ENCODE measurements at places on chromosomes 5 and 9.
A peak's percentile ranks its signal among the peaks of the same experiment; 100 is the strongest.

- no peak for DNase-seq
Observed at GRCh38 chr5:95530416-95530815, 24.4 kb downstream of the SKIC3 start.

DNA sequence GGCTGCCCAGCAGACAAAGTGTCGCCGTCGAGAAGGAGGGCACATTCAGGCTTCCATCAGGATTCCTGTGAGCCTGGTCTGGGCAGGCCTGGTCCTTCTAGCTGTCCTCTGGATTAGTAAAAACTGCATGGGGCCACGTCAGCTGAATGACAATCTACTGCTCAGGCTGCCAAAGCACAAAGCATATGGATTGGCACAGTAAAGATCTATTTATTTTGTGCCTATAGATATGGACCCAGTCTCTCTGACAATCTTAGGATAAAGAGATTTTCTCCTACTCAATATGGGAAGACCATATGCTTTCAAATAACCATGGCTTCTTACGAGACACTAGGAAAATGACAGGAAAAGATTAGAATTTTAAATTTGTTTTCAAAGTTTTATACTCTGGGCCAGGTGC, 24.1 kb downstream of the ANKH start:
- DNase-seq, result no peak

DNA sequence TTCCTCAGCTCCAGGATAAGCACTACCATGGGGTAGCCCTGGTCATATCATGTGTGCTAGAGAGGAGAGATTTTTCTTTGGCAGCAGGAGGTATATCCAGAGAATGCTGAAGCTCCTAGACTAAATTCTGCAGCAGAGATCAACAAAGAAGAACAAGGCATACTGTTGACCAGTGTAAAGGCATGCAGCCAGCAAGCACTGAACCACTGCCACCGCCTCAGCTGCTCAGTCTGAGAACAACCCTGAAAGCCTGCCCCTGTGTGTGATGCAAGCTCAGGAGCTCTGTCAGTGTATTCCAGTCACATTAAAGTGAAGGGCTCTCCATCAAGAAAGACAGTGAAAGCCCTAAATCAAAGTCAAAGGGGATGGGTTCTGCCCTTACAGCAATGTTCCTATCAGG, 439.5 kb upstream of the CD180 start:
- peak; percentile 89 for DNase-seq

DNA sequence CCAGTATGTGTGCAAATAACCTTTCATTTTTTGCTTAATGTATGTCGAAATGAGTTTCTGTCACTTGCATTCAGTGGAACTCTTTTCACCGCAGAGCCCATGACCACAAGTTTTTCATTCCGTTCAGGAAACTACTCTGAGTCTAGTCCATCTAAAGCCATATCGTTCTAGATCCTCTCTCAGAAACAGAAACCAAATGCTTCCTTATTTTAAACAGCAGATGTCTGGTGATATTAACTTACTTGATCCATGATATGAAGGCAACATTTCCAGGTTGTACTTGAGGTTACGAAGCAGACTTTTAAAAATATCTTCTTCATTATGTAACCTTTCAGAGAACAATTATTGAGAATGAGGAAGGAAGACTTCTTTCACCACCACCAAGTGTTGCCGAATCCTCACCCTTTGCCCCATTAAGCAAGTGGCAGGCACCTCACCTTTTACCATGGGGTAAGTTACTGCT, 72.4 kb upstream of the GNAQ start:
- DNase-seq, result no peak

GRCh38 chr5:72410688-72411295, 90.6 kb downstream of the PTCD2 start:
- DNase-seq, result no peak

DNA sequence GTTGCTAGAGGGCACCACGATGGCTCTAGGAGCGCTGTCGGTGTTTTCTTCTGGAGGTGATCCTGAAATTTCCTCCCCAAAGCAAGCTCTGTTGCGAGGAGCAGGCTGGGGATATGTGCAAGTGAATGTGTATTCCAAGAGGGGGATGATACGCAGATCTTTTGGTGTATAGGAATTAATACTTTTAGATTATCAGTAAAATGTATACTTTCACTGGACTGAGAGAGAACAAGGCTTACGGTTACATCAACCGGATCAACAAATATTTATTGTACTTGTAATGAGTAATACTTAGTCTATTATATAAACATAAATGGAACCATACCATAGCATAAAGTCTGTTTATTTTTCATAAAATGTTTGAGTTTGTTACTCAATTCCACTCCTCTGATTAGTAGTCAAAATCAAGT, 632 bp upstream of the PRKAA1 start:
- no peak for DNase-seq
